Activated CD4-positive, alpha-beta T cell treated with anti-CD3 and anti-CD28 coated beads for 1 hour (primary cell): ENCODE measurements at places on chromosomes 1 and 21.

DNA sequence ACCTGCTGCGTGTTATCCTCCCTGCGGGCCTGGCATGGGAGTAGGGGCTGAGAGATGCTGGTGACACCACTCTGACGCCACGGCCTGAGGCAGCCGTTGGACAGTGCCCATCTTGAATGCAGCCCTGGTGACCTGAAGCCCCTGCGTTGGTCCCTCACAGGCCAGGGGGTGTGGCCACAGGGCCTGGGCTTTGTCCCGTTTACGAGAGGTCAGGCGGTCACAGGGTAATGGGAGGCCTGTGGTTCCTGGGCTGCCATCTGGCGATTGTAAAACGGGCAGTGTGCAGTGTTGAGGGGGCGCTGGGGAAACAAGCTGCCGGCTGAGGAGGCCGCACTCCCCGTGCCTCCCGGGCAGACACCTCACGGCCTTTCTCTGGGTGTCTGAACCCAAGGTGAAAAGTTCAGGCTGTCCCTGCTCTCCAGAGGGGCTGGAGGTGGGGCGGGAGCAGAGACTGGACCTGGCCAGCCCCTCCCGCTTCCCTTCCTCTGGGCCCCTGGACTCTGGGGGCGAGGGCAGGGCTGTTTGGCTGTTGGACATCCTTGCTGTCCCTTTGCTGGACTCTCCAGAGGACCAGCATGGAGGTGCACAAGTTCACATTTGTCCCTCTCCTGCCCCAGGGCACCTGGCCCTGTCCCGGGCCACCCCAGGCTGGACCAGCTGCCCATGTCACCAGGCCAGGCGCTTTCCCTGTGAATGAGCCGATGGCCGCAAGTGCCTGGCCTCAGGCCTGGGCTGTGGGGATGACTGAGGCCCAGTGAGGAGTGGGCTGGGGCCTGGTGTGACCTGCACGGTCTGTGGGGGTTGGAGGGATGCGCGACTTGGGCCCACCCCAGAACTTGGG is 42.4 kb downstream of the SKI start:
- no peak for DNase-seq

GRCh38 chr1:168913711-168914463 is 184.9 kb upstream of the DPT start:
- DNase-seq, result no peak

DNA sequence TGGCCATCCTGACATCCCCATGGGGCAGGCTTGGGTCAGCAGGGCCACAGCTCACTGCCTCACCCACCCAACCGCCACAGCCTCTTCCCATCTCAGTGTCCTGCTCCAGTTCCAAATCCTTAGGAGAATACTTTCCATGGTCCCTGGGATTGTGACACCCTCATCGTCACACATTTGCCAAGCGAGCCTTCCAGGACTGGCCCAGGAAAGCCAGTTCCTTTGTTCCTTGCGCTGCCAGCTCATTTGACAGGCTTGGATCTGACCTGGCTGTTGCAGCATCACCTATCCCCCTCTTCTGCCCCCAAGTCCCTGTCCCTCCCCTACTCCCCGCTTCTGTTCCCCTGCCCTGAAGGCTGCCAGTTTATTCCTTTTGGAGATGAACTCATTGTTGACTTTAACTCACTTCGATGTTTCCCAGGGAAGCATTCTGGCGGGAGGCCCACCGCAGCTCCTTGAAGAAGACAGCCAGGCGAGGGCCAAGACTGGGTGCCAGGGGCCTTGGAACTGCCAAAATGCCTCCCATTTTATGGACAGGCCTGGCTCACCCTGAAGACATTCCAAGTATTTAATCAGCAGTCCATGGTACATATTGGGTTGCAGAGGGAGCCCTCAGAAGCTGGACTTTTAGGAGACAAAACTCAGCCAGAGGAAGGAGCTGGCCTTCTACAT is 10.2 kb upstream of the GNL2 start:
- no peak for DNase-seq

GRCh38 chr1:78474092-78474491 is 16.7 kb upstream of the PTGFR start:
- no peak for DNase-seq

- DNase-seq, result no peak
These were observed 12.0 kb upstream of the SYT14 start for GRCh38 chr1:209926045-209926444.

GRCh38 chr1:159977364-159978106 is 23.5 kb upstream of the SLAMF9 start:
- no peak for DNase-seq

GRCh38 chr21:40562242-40563002 is 284.5 kb downstream of the DSCAM start:
- no peak for DNase-seq
